ENCODE measurements at places on chromosomes 2 and 18.

GRCh38 chr2:46554397-46554796 lies 75.0 kb downstream of the TMEM247 start:
- DNase-seq, result no peak

DNA sequence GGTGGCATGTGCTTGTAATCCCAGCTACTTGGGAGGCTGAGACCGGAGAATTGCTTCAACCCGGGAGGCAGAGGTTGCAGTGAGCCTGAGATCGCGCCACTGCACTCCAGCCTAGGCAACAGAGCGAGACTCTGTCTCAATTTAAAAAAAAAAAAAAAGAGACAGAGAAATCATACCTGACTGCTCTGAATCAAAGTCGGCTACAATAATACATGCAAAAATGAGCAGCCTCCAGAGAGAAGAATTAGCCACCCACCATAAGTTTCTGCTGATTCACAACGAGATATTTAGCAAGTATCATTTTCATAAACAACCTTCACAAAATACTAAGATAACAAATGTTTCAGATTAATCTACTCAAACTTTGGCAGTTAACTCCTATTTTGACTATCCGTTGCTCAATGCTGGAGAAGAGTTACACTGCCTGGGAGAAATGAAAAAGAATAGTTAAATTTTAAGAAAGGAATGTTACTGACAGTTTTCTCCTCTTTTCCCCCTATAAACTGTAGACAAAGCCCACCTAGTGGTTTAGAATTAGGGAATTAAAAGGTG lies 1.5 kb downstream of the OSBPL1A start:
- DNase-seq, result no peak

GRCh38 chr2:174597345-174598047 lies at the start of gene WIPF1:
TSS of gene WIPF1 (minus strand) at chr2:174597804. CDS start at chr2:174585573, 12,231 bp downstream.
- peak; percentile 72 for DNase-seq

GRCh38 chr2:38982498-38982897 lies 92.8 kb downstream of the ARHGEF33 start:
- no peak for DNase-seq

GRCh38 chr2:42296226-42296625 lies 64.8 kb downstream of the COX7A2L start:
- DNase-seq, result no peak

- DNase-seq, result no peak
Measured at GRCh38 chr18:50280707-50281294, 522 bp downstream of the MBD1 start.

DNA sequence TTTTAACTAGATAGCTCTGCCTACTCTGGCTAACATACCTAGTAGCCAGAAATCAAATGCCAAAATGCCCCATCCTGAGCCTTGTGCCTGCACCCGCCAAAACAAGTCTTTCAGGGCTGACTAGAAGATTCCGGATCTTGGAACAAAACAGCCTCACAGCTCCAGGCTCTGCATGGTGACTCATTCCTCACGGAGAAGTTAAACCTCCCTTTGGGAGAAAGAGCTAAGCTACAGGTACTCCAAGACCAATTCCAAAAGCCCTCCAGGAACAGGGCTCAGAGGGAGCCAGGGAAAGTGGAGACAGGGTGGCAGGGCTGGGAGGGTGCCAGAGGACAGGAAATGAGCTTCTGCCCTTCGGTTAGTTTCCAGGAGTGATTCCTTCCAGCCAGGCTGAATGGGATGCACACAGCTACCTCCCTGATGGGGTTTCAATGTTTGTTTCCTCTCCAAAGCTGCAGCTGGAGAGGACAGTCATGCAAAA lies 295.6 kb downstream of the TNS1 start:
- DNase-seq, result no peak

- DNase-seq, result no peak
Measured at GRCh38 chr2:176781570-176782217, 430.9 kb upstream of the HNRNPA3 start.

GRCh38 chr18:23585897-23586248 lies 433 bp downstream of the NPC1 start:
- no peak for DNase-seq

DNA sequence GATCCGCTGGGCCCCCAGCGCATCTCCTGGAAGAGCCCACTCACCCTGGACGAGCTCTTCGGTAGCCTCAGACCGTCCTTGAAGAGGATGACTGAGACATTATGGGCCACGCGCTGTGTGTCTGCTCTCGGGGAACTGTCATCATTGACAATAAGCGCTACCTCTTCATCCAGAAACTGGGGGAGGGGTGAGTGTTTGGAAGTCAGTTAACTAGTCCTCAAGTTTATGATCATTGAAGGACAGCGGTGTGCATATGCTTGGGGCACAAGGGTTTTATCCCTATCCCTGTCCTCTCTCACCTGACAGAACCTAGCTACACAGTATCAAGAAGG lies 586 bp downstream of the STK16 start:
- DNase-seq, result no peak

- DNase-seq, result no peak
Measured at GRCh38 chr2:191222952-191223351, 22.3 kb upstream of the MYO1B start.

DNA sequence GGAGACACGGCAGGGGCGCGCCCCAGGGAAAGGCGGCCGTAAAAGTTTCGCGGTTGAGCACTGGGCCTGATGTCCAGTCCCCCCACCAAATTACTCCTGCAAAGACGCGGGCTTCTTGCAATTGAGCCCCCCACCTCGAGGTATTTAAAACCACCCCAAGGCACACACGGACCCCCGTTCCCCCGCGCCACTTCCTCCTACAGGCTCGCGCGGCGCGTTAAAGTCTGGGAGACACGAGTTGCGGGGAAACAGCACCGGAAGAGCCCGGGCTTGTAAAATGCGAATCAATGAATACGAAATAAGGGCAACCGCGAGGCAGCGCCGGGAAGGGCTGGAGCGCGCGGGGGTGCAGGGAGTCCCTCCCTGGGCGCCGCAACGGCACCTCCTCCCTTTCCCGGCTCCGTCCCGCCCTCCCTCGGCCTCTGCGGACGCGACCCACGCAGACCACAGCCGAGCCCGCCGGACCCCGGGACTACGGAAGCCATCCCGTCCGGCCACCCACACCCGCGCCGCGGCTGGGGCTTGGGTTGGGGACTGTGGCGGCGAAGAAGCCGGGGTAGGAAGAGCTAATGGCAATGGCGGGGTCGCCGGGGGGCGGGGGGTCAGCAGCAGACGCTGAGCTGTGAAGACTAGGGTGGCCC lies 918 bp upstream of the NETO1 start:
- no peak for DNase-seq

DNA sequence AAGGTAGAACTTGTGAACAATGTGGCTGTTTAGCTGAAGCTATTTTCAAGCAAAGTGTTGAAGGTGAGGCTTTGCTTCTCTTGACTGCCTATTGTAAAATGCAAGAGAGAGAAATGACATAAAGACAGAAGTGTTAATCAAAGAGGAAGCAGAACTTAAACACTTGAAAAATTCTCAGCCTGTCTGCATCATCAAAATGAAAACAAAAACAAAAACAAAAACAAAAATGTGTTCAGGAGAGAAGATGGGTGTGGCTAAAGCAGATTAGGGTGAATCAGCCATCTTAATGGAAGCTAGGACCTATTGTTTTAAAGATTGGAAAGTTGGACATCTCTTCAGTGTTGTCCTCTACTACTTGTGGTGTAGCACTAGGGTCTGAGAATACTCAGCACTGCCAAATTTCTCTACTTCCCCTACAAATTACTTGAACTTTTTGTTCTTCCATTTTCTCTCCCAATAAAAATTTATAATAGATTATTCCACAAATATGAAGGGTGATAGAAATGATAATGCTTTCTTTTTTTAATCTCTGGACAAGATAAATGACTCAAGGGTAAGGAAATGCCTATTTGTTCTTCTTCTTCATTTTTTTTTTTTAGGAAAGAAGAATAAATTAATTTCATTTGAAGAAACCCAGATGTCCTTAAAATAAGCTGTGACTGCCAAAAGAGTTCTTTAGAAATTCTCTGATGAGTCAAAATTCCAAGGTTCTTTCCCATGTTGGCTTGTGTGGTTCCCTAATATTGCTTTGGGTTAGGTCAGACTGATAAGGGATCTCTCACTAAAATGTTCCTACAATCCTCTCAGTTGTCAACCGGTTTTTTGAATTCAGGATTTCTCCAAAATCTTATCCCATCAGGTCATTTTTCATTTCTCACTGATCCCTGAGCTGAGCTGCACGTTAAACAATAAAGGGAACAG lies 571.2 kb upstream of the ZEB2 start:
- DNase-seq, result no peak

DNA sequence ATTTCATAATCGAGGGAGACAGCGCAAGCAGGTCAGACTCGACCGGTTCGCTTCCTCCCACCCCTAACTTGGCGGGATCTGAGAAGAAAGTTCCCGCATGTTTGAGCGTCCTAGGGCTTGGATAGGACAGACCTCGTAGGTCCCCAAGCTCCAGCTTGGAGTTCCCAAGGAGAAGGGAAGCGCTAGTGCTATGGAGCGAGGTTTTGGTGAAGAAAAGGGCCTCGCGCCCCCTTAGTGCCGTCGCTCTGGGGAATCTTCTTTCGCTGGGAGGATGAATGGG lies 11.6 kb upstream of the SKOR2 start:
- DNase-seq, result no peak

DNA sequence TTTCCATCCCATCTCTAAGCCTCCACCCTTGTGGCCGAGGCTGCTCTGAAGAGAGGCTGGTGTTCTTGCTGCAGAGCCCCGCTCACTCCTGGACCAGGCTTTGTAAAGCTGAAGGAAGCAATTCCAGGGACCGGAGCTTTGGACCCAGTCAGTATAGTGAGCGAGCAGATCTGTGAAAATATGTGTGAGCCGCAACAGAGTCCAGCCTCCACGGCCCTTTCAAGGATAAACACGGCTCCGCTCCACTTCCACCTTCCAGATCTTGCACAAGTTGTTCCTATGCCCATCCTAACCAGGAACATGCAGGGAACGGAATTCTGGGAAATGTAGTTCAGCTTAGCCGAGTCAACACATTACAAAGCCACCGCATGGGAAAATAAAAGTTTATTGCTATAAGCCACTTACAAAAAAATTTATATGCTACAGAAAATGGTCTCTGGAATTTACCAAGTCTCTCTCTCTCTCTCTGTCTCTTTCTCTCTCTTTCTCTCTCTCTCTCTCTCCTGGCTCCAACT lies 151.7 kb upstream of the ZNF521 start:
- no peak for DNase-seq

GRCh38 chr2:197576631-197577030 lies 60.8 kb downstream of the MOB4 start:
- DNase-seq, result no peak

DNA sequence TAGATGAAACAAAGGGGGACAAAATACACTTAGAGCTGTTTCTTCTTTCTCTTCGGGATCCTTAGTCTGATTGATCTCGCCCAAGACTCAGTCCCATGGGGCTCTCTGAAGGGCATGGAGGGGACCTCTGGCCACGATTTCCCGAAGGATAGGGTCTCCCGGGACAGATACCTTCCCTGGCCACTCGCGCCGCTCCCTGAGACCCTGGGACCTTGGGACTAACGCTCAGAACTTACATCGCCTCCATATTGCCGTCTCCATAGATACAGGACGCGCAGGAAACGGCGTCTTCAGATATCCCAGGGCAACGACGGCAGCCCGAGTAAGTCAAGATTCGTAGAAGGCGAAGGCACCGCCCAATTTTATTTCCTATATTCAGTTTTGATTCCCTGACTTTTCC lies at the start of gene CFAP65:
TSS of gene CFAP65 (minus strand) at position 265 of the 400 bp plus-strand sequence. CDS start 2,468 bp downstream, outside the sequence.
- no peak for DNase-seq

DNA sequence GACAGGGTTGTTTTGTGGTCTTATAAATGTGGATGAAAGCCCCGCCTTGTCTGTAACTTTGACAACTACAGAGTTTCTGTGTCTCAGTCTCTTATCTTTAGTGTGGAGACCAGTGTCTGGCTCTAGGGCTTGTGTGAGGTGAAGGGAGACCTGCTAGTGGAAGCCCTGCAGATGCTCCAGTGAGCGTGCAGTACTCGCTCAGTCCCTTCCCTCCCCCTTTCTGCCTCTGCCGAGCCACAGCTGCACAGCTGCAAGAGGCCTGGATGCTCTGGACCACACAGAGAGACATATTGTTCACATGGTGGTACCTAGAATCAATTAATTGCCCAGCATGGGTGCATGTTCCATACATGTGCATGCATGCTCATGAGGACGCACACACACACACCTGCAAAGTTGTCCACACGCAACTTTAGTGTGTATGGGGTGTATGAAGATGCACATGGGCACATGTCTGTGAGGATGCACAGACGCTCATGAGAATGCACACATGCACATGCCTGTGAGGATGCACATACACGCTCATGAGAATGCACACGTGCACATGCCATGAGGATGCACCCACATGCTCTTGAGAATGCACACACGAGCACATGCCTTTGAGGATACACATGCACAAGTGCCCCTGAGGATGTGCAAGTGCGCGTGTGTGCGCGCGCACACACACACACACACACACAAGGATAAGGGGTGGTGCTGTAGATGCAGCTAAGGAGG lies 282.1 kb upstream of the HS6ST1 start:
- DNase-seq, result no peak

GRCh38 chr2:15730545-15731212 lies 139.0 kb downstream of the DDX1 start:
- DNase-seq, result no peak

DNA sequence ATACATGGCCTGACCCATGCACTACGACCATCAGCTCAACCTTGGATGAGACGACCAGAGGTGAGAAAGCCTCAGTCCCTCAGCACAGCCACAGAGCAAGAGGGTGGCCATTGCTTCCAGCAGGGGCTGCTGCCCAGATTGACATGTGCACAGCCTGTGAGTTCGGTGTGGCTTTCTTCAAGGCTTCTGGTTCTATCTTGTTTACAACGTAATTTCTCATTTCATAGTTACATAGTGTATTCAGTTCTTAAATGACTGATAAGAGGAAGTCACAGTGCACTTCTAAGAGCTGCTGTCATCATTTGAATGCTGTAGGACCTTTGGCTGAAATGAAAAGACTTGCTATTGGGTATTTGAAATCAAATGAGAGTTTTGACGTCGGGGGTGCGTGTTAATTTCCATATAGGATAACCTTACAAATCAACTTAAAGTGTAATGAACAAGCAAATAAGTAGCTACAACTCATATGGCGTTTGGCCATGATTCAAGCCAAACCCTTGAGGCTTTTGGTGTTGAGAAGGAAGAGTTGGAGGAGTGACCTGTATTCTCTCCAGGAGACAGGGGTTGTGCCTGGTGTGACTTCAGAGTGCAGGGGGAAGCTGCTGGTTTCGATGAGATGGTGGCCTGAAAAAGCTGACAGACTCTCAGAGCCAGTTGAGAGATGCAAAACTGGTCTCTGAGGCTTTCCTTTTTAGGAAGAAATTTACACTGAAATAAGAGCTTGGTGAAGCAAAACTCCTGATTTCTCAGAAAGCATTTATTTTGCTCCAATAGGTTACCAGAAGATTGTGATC lies 51.0 kb downstream of the TSHZ1 start:
- no peak for DNase-seq

- no peak for DNase-seq
Measured at GRCh38 chr2:184596819-184597411, 1.4 kb upstream of the ZNF804A start.

DNA sequence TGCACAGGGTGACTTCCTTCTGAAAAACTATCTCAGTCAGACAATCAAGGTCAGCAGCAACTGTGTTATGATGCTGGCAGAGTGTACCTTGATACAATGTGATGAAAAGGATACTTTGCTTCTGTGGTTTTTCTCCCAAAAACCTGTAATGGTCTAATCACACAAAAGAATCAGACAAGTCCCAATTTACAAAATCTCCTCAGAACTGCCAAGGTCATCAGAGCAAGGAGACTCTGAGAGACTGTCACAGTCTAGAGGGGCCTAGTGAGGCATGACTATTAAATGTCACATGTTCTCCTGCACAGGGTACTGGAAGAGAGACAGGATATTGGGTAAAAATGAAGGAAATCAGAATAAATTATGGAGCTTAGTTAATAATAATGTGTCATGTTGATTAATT lies 185.4 kb downstream of the ST6GAL2 start:
- no peak for DNase-seq

- DNase-seq, result no peak
Measured at GRCh38 chr2:115084446-115084845, 642.0 kb downstream of the DPP10 start.
